ENCODE measurements at places on chromosomes 2 and 18.
A peak's percentile ranks its signal among the peaks of the same experiment; 100 is the strongest.

- DNase-seq, result peak; percentile 49
Observed at GRCh38 chr2:37871456-37872191, 53.5 kb upstream of the RMDN2 start.

- no peak for DNase-seq
Observed at GRCh38 chr2:85173909-85174308, 40.7 kb downstream of the TCF7L1 start.

- no peak for DNase-seq
Observed at GRCh38 chr18:159037-159652, 788 bp downstream of the USP14 start.

DNA sequence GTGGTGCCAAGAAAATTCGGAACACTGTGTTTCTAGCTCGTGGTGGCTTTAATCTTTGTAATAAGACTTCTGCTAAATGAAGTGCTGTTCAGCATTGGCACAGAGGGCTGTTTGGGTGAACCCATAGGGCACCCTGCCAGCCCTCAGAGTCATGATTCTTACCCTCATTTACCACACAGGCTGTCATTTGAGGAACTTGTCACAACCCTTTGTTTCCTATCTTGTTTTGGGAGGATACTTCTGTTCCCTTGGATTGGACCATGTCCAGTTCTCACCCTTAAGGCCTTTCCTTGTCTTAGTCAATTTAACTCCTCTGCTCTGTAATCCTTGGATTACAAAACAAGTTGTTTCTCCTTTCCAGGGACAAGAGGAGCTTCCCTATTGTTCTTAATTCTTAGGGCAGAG, 225.7 kb downstream of the MTX2 start:
- DNase-seq, result no peak

GRCh38 chr2:206054952-206055351, 31.0 kb downstream of the INO80D start:
- no peak for DNase-seq

Measured in RCC 7860 (cell line).